GM10248 (cell line): ENCODE measurements at places on chromosomes 1 and 21.
A peak's percentile ranks its signal among the peaks of the same experiment; 100 is the strongest.

DNA sequence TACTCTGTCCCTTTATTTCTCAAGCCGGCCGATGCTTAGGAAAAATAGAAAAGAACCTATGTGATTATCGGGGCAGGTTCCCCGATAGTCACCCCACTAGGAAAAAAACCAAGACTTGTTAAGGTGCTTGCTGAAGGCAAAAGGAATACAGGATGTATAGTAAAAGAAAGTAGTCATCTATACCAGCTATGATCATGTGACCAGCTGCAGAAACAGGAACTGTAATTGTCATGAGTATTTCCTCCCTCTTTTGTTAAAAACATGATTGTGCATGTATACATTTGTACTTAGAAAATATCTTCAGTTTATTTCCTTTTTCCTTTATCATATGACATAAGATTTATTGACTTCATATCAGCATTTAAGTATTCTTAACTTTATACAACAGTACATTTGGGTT lies 30.5 kb downstream of the PIGK start:
- no peak for DNase-seq

GRCh38 chr1:150696590-150696989 lies 364 bp downstream of the GOLPH3L start:
- DNase-seq, result no peak

GRCh38 chr1:25473653-25474225 lies 43.0 kb downstream of the MACO1 start:
- DNase-seq, result peak; percentile 26

DNA sequence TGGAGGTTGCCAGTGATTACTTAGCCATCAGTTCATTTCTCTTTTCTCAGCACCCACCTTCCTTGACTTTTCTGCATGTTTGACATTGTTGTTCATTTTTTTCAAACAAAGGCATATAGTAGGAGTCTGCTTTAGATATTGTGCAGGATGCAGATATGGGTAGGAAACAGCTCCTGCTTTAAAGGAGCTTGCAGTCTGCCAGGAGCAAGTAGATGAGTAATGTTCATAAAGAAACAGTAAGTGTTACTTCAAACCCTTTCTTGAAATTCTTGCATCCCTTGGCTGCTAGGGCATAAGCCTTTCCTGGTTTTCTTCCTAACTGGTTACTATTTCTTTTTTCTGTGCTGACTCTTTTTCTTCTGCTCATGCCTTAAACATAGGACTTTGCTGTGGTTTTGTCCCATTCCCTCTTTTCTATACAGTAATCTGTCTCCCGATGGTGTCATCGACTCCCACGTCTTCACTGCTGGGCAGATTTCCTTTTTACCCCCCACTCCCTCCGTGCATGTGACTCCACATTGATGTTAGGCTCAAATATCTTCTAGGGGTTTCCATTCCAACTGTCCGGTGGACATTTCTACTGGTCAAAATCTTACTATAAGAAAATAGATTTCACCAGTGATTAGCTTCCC lies 20.4 kb downstream of the PTGFRN start:
- DNase-seq, result no peak

DNA sequence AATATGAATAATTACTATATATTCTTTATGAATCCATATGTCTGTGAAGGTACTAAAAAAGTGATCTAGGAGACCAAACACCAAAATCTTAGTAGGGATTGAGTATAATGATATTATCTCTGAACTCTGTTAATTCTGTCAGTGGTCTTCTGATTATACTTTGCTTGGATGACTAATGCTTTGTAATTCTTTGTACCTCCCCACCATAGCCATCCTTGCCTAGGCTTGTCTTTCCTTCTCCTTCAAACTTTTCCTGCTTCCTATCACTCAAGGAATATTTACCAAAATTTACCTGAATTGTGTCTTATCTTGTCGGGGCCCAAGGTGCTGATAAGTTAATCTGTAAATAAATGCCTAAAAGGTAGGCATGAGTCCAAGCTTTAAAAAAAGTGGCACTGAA lies 845 bp upstream of the RGS5 start:
- DNase-seq, result no peak

GRCh38 chr1:39170731-39171667 lies 33.5 kb upstream of the MACF1 start:
- DNase-seq, result no peak
